ENCODE measurements at places on chromosomes 5 and 9.

DNA sequence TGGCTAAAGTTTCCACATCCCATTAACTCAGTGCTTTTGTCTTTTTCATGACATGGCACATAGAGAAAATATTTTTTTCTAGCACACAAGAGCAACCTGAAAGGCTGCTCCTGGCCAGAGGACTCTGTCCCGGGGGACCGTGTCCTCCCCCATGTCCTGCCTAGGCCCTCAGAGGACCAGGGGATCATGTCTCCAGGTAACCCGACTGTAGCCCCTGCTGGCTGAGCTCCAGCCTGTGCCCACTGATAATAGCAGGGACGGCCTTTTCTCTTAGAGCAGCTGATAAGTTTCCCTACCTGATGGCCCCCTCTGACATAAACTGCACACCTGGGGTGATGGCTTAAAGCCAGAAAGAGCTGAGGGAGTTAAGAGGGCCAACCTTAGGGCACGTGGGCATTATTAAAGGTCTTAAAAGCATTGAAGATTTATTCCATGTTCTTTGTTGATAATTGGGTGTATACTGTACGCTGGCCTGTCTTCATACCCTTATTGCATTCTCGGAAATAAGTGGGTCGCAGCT, 5.9 kb downstream of the HDHD3 start:
- no peak for DNase-seq

DNA sequence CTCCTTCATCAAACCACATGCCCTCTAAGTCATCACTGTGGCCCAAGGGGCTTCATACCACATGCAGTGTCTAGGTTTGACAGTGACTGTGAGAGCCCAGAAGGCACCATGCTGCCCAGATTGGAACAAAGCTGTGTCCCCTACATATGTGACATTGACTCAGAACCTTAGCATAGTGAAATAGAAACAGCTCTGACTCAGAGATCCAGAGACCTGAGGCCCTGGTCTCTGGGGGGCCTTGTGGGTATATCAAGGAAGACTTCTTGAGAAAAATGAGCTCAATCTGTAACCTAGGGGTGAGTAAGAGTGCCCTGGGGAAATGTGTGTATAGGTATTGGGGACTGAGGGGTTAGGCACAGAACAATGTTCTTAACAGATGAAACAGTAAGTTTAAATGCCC, 7.1 kb upstream of the ENTREP1 start:
- no peak for DNase-seq

GRCh38 chr5:146541958-146542849, 26.2 kb upstream of the GPR151 start:
- DNase-seq, result peak; percentile 61

GRCh38 chr9:126621061-126621918, 7.6 kb downstream of the LMX1B start:
- DNase-seq, result no peak

- DNase-seq, result no peak
Observed at GRCh38 chr9:107732781-107733522, 243.4 kb upstream of the KLF4 start.

DNA sequence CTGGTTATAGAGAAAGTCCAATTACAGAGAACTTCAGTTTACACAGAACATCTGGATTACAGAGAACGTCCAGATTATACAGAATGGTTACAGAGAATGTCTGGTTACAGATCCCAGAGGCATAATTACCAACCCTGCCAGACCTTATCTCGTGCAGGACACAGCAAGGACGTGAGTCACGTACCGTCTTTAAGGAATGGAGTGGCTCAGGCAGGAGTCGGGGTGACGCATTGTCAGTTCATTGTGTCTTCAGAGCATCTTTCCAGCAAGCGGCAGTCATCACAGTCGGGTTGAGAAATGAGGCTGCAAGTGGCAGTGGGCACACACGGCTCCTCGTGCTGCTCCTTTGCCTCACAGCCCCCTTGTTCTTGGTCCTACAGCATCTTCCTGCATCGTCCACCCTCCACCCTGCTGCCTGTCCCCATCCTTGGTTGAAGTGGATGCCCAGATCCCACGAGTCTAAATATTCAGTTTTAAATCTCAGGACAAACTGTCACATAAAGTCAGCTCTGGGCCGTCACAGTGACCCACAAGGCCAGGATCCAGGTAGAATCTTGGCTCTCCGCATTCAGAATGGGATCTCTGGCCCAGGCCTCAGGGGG, 30.0 kb upstream of the SLC6A19 start:
- DNase-seq, result no peak

DNA sequence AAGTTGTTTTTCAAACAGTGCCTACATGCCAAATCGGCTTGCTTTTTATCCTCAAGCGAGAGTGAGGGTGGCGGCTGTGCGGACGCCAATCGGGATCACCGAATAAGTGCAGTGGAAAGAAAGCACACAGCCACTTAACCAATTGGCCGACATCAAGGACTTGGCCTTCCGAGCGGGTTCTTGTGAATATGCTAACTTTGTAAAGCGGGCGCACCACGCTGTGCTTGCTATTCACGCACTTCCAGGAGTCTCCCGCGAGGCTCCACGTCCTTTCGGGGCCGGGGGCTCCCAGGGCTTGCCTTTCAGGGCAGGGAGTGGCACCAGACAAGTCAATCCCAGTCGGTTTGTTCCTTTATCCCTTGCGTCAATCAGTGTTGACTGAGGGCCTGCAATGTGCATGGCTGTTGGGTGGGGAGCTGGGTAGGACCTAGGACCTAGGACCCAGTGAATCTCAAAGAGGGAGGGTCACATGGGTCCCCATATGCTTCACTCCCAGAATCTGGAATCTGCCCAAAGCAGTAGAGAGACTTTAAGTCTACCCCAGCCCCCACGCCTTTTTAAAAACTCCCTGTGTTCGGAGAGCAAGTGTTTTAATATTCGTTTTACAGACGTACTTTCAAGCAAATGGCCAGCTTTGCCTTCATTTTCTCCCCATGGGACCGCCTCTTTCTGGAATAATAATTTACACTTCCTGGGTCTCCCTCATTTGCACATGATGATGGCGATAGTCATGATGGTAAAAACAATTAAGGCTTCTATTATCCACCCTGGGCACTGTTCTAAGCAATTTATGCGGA, 2.0 kb upstream of the GCNT4 start:
- DNase-seq, result no peak

GRCh38 chr5:39376293-39376714, 12.0 kb upstream of the C9 start:
- no peak for DNase-seq

DNA sequence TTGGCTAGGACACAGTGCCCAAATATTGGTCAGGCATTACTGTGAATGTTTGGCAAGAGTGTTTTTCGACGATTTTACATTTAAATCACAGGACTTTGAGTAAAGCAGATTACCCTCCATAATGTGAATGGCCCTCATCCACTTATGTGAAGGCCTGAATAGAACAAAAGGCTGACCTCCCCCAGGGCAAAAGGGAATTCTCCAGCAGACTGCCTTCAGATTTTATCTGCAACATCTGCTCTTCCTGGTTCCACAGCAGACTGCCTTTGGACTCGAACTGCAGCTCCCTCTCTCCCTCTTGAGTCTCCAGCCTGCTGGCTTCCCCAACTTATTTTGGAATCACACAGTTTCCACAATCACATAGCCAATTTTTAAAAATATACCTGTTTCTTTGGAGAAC, 7.1 kb upstream of the TMEM215 start:
- no peak for DNase-seq

DNA sequence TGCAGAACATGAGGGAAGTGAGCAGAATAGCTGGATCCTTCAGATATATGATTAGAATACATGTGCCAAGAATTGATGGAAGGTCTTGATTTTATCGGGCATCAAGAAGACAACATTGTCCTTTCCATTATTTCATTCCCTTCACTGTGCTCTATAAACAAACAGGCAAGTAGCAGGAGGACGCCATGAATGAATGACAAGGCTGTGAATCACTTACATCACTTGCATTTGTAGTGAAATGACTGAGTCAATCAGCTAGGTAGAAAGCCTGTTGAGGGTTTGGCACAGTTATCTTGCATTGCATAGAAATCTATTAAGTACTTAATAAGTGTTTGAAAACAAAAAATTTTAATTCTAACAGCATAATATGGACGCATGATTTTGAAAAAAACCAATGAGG, 548.8 kb upstream of the IZUMO3 start:
- no peak for DNase-seq

GRCh38 chr9:93950619-93951601, 4.2 kb downstream of the BARX1 start:
- no peak for DNase-seq

DNA sequence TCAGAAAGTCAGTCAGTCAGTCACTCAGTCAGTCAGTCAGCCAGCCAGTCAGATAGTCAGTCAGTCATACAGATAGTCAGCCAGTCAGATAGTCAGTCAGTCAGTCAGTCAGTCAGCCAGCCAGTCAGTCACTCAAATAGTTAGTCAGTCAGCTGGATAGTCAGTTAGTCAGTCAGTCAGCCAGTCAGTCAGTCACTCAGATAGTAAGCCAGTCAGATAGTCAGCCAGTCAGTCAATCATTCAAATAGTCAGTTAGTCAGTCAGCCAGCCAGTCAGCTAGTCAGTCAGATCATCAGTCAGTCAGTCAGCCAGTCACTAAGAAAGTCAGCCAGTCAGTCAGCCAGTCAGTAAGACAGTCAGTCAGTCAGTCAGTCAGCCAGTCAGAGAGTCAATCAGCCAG, 477.1 kb downstream of the AGTPBP1 start:
- DNase-seq, result no peak

GRCh38 chr9:126501383-126502331, 112.1 kb upstream of the LMX1B start:
- DNase-seq, result no peak

GRCh38 chr5:16712178-16712577, 95.4 kb upstream of the RETREG1 start:
- no peak for DNase-seq

All from C1 segment of cervical spinal cord (tissue), 14 donors.